ENCODE measurements at places on chromosomes 4 and X.

DNA sequence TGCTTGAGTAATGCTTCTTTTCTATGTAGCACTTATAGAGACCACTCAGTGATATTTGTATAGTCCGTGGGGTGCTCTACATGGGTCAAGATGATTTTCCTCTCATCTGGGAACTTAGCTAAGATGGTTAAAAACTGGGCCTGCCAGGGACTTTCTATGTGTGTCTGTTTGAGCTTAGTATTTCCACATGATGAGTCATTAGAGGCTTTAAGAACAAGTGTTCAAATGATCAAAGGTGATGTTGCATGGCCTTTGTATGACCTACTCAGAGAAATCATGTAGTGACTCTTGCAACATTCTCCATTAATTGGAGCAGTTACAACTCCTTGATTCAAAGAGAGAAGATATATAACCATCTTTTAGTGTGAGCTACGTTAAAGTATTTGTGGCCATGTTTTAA is 1480.5 kb upstream of the IGFBP7 start:
- peak; percentile 86 for ATAC-seq

DNA sequence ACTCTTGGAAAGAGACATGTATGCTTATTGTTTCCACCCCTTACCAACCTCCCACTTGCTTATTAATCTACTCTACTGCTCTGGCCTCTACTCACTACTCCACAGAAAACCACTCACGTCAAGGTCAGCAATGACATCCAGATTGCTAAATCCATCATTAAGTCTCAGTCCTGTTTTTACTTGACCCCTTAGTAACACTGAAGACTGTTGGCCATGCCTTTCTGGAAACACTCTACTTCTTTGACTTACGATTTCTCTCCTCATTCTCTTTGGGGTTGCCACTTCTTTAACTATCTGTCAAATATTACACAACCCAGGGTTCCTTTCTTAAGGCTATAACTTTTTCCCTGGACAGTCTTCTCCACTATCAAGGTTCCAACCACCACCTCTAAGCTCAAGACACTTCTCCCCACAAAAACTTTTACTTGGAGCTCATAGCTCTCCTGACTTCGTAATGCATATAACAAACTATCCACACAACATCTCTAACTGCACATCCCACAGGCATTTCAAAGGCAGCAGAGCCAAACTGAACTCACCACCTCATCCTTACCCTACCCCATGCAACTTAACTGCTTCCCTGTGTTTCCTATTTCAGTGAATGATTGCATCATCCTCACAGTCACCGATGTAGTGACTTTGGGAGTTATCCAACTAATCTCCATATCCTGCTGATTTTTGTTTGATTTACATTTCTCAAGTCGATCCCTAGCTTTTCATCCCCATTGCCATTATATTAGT is 15.8 kb upstream of the MAGEA4 start:
- peak; percentile 25 for ATAC-seq

GRCh38 chrX:7635604-7636003 is 207.4 kb upstream of the VCX start:
- peak; percentile 73 for ATAC-seq

DNA sequence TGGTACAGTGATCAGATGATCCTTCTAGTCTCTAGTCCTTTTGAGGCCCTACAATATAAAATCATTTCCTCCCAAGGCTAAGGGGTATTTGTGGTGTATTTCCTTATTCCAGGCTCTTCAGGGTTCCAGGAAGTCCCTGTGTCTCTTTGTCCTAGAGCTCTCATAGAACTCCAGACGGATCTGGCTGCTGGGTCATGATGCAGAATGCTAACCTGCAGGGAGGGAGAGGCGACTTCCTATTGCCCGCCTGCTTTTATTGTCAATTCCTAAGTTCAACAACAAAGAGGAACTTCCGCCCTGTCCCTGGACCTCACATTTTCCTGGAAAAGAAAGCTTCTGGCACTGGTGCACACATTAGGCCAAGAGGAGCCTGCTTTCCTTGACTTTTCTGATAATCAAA is 45.9 kb upstream of the ZNF827 start:
- ATAC-seq, result no peak

GRCh38 chr4:168622600-168622999 is 125.7 kb downstream of the PALLD start:
- ATAC-seq, result no peak

- ATAC-seq, result no peak
Observed at GRCh38 chr4:30865691-30866090, 145.5 kb downstream of the PCDH7 start.

DNA sequence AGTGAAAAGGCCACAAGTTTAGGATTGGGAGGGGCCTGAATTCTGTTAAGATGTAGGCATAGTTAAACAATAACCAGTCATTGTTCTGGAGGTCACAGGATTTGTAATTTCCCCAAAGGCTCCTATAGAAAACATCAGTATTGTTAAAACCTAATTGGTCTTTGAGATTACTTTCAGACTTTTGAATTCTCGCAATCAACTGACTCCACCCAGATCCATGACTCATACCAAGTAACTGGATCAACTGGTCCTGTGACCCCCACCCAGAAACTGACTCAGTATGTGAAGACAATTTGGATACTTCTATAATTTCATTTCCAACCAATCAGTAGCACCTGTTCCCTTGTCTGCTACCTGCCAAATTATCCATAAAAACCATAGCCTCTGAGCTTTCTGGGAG is 28.4 kb downstream of the MAGEB16 start:
- peak; percentile 42 for ATAC-seq

- no peak for ATAC-seq
Observed at GRCh38 chr4:185480016-185480732, 8.6 kb upstream of the CCDC110 start.

GRCh38 chr4:156326246-156326645 is 372.6 kb upstream of the CTSO start:
- ATAC-seq, result no peak

- no peak for ATAC-seq
Observed at GRCh38 chr4:186724864-186725468, 1.3 kb upstream of the FAT1 start.

DNA sequence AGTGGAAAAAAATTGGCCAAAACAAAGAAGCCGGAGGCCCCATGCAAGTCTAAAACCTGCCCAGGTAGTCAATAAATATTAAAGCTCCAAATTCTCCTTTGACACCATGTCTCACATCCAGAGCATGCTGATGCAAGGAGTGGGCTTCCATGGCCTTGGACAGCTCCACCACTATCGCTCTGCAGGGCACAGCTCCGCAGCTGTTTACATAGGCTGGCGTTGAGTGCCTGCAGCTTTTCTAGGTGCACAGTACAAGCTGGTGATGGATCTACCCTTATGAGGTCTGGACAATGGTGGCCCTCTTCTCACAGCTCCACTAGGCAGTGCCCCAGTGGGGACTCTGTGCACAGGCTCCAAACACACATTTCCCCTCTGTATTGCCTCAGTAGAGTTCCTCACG is 84.2 kb upstream of the LANCL3 start:
- no peak for ATAC-seq

- ATAC-seq, result peak; percentile 93
Observed at GRCh38 chrX:137565921-137566745, at the start of gene ZIC3. Gene ZIC3, plus strand, starts transcription at chrX:137566127. Its CDS starts 565 bp downstream, at chrX:137566692.

Measured in motor neuron (in vitro differentiated cells).